ENCODE measurements at places on chromosomes 4 and X.

DNA sequence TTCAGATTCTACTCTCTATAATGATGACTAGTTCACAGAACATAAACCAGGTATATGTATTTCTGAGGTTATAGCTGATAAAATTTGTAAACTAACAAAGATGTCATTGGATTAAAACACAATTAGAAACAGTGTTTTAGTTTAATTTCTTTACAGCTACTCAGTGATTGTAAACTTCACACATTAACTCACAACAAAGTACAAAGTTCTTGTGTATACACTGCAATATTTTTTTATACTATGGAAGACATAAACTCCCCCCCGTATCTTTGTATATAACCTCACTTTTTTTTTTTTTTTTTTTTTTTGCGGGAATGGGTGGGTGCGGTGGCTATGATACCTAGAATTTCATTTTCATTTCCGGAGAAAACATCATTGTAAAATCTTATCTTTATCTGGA, 1043.2 kb downstream of the PCDH18 start:
- no peak for DNase-seq

- DNase-seq: no peak
Measured at GRCh38 chr4:87932718-87933141, 42.8 kb upstream of the SPP1 start.

- DNase-seq: no peak
Measured at GRCh38 chrX:153830640-153831428, 490 bp upstream of the PDZD4 start.

GRCh38 chr4:1018147-1019020, 7.0 kb downstream of the FGFRL1 start:
- no peak for DNase-seq

DNA sequence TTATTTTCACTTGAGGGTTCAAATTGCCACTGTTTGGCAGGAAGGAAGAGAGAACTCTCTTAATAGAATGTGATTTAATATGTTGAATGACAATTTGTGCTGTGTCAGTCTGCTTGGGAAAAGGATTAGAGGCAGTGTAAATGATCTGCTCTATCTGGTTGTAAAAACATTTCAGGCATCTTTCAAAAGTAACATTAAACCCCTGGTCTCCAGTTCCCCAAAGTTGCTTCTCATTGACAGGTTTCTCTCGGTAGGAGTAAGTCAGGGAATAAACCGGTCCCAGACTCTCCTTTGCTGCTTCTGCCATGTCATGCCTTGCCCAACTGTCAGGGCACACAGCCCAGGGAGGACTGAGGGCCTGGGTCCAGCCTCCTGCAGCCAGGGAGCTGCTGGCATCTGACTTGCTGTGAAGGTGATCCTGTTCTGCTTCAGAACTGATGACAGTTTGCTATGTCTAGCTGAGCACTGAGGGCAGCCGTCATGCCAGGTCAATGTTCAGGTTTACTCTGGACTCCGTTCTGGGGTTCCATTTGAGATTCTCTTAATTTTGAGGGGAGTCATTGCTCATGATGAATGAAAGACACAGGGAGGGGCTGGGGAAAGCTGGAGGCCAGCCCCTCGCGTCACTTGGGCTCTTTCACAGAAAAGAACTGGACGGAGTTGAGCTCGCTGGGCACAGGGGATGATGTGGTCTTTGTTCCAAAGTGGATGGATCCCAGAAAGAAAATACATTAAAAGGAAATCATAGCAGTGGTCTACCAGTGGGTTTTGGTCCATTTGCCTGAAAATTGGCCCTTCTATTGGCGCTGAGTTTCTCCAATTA, 312.4 kb downstream of the ARHGAP10 start:
- no peak for DNase-seq

- DNase-seq: no peak
Measured at GRCh38 chrX:133085785-133086184, 11.1 kb downstream of the USP26 start.

GRCh38 chrX:9730752-9731151, 34.9 kb downstream of the GPR143 start:
- DNase-seq: no peak

- no peak for DNase-seq
Measured at GRCh38 chr4:90580326-90580725, 453.1 kb downstream of the CCSER1 start.

DNA sequence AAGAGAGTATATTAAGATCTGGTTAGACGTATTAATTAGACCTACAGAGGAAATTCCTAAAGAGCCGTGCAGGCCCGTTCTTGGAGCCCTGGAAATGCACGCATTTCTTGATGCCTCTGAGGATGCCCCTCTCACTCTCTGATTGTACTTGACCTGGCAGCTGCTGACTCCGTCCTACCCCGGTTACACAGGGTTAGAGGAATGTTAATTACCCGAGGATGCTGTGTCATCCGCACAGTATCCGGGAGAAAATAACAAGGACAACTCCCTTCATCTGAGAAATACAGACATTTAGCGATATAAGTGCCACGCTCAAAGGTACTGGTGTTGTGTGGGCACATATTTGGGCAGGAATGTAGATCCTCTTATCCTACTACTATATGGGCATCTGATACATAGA, 404.6 kb upstream of the FAT1 start:
- DNase-seq: no peak

DNA sequence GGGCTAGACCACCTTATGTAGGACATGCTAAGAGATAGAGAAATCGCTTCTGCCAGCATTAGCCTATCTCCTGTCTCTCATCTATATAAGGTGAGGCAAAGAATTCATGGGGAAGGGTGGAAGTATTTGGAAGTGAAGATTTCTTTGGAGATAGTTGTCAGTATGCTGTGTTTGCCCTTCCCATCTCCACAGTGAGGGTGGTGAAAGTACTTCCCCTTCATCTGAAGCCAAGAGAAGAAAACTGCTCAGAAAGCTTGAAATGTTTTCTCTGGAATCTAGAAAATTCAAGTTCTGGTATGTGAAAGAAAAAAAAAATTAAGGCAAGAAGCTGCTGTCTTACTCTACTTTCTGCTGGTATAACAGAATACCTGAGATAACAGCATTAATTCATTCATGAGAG, 12.3 kb upstream of the ADH5 start:
- DNase-seq: no peak

- no peak for DNase-seq
Measured at GRCh38 chr4:109012286-109012880, 249.5 kb upstream of the ETNPPL start.

DNA sequence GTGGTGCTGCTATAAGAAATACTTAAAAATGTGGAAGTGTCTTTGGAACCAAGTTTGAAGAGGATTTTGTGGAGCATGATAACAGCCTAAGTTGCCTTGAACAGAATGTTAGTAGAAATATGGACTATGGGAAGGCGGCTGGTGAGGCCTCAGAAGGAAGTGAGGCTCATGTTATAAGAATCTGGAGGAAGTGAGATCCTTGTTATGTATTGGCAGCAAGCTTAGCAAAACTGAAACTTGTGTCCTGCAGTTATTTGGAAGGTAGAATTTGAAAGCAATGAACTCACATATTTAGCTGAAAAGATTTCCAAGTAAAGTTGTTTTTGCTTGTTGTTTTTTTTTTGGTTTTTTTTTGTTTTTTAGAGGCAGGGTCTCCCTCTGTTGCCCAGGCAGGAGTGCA, 13.6 kb upstream of the MED14 start:
- no peak for DNase-seq

GRCh38 chr4:89800527-89801103, 36.3 kb downstream of the SNCA start:
- no peak for DNase-seq

- DNase-seq: no peak
Measured at GRCh38 chrX:40092808-40093435, 4.8 kb downstream of the BCOR start.

- DNase-seq: no peak
Measured at GRCh38 chr4:101649790-101650515, 140.6 kb upstream of the BANK1 start.

DNA sequence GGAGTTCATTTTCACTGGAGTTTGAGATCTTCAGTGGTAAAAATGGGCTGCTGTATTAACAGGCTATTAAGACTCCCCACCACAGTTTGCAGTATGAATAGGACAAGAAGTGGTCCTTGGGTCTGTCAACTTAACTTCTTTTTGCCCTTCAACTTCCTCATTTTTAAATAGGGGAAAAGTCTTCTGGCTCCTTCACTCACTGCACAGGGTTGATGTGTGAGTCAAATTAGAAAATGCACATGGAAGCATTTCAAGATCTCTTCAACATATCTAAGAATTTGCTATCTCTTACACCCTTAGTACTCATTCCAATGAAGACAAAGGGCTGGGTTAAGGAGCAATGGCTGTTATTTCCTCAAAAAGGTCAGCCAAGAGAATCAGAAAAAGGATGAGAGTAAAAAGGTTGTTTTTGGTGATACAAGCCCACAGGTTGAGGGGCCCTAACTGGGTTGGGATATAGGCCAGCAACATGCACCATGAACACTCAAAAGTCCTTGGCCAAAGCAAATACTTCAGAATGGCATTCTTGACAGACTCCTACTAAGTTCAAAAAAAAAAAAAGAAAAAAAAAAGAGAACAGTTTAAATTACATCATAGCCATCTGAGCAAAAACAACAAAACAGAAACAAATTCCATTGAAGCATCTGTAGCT, 13.4 kb downstream of the PDE5A start:
- DNase-seq: no peak

GRCh38 chr4:112563431-112564200, 47.6 kb upstream of the NEUROG2 start:
- DNase-seq: no peak

GRCh38 chrX:121851033-121851432, 803.6 kb downstream of the GLUD2 start:
- DNase-seq: no peak

DNA sequence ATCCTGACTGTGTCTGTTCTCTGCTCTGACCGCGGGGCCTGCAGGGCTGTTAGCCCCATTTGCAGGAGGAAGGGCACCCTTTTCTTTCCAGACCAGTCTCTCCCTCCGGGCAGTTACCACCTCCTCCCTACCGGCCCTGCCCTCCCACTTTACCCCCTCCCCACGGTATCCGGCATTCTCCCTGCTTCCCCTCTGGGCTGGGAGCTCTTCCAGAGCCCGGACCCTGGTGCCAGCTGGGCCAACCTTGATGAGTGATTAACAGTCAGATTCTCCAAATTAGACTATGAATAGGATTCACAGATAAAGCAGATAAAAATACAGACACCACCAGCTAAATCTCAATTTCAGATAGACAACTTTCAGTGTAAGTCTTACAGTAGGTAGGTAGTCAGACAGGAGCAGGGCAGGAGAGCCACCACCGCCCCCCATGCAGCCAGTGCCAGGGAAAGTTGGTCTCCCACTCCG, 23.4 kb upstream of the WFS1 start:
- DNase-seq: no peak

- no peak for DNase-seq
Measured at GRCh38 chr4:173513651-173514050, 16.4 kb downstream of the HAND2 start.

- DNase-seq: no peak
Measured at GRCh38 chr4:174016251-174016650, 267.2 kb downstream of the FBXO8 start.

DNA sequence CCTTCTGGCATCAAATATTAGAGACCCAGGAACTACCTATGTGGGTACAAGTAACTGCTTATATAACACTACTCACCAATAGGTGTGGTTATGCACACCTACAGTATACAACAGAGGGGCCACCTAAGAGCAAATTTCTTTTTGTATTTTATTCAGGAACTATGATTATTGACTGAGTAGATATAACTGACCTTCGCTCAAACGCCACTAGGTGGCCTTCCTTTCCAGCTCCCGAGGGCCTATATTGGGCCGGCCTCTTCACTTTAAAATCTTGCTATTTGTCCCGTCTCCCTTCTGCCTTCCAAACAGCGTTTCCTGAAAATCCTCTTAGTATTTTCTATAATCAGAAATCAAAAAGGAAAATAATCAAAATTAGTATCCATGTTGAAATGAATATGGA, 19.9 kb upstream of the PABPC5 start:
- DNase-seq: no peak

DNA sequence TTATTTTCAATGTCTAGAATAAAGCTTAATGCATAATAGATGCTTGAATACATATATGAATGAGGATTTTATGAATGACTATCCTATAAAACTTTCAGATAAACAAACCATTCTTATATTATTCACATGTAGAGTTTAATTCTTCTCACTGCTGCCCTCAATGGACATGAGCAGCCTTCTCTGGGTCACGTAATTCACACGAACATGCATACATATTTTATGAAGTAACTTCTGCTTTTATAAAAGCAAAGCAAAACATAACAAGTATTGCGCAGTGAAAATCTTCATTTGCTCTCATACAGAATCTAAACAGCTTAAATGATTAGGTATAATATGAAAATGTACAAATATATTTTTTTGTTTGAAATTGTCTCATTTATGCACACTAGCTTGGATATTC, 116.7 kb downstream of the TMA16 start:
- DNase-seq: no peak

- no peak for DNase-seq
Measured at GRCh38 chr4:23966725-23967124, 76.9 kb upstream of the PPARGC1A start.

DNA sequence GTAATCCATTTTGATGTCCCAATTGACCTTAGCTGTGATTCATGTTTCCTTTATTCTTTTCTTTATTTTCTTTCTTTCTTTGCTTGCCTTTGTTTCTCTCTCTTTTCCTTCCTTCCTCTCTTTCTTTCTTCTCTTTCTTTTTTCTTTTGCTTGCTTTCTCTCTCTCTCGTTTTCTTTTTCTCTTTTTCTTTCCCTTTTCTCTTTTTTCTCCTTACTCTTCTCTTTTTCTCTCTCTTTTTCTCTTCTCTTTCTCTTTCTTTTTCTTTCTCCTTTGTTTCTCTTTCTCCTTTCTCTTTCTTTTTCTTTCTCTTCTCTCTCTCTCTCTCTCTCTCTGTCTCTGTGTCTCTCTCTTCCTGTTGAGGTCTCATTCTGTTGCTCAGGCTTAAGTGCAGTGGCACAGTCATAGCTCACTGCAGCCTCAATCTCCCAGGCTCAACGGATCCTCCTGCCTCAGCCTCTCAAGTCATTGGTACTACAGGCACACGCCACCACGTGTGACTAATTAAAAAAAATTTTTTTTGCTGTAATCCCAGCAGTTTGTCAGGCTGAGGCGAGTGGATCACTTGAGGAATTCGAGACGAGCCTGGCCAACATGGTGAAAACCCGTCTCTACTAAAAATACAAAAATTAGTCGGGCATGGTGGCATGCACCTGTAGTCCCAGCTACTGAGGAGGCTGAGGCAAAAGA, 8.0 kb upstream of the DHRSX start:
- no peak for DNase-seq

DNA sequence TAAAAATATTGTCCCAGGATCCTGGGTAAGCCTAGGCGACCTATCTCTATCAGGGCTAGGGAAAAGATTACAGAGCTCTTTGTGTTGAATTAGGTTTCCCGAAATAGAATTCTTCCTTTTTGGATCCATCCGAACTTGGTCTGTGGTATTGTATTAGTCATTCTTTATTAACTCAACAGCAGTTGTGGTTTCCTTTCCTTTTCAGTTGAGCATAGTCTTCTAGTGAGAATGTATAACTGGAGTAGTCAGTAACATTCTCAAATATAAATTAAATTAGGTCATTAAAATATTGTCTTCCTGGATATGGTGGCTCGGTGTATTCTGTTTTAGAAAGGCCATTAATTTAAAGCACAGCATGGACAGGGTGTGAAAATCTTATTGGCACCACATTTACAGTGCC, 520.4 kb downstream of the NLGN4X start:
- DNase-seq: no peak

All from SW 1271 (cell line).